ENCODE measurements at places on chromosomes 11 and 22.

- no peak for DNase-seq
Measured at GRCh38 chr11:132551016-132551415, 981.3 kb downstream of the OPCML start.

GRCh38 chr22:23282089-23282501 lies 101.8 kb downstream of the BCR start:
- peak; percentile 66 for DNase-seq

GRCh38 chr11:99519095-99519494 lies 498.3 kb downstream of the CNTN5 start:
- no peak for DNase-seq

- DNase-seq: no peak
Measured at GRCh38 chr11:36411202-36411640, 98.9 kb downstream of the TRAF6 start.

DNA sequence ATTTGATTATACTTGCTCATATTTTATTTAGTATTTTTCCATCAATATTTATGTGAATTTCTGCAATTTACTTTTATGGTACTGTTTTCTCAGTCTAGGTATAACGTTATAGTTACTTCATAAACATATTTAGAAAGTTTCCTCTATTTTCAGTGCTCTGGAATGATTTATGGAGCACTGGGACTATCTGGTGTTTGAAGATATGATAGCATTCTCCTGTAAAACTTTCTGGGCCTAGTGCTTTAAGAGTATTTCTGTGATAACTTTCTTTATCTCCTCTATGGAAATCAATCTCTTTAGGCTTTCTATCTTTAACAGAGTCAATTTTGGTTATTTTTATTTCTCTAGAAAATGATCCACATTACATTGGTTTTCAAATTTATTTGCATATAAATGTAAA lies 85.1 kb downstream of the SOX6 start:
- no peak for DNase-seq

DNA sequence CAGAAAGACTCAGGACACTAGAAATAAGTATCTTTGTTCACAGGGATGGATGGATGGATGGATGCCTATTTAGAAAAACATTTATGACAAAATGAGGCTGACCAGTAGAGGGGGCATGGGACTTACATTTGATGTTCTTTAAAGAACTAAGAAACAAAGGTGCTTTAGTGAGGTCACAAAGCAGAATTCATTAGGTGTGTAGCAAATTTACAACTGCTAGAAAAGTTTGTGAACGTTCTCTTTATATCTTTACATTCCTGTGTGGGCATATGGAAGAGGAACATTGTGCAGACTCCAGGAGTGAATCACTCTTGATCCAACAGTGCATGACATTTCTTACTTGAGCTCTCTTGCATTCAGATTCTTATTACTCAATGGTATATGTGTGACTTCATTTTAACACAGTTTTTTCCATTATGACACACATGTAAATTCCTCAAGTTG lies 15.8 kb upstream of the SIK2 start:
- no peak for DNase-seq

GRCh38 chr22:16955678-16956210 lies 52.3 kb downstream of the GAB4 start:
- DNase-seq: no peak

DNA sequence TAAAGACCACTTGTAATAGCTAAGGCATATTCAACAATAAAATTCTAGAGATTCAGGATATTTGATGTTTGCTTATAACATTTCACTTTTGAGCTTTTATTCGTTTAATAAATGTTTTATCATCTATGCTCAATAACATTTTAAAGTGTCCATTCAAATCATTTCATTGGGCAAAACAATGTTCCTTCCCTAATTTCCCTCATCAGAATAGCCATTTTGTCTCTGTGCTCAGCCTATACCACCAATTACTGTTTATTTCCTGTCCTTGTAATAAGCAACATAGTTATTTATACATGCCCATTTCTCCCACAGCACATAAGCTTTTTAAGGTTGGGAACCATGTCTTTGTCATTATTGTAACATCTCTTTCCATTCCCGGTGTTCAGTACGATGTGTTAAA lies 1.3 kb upstream of the SC5D start:
- no peak for DNase-seq

DNA sequence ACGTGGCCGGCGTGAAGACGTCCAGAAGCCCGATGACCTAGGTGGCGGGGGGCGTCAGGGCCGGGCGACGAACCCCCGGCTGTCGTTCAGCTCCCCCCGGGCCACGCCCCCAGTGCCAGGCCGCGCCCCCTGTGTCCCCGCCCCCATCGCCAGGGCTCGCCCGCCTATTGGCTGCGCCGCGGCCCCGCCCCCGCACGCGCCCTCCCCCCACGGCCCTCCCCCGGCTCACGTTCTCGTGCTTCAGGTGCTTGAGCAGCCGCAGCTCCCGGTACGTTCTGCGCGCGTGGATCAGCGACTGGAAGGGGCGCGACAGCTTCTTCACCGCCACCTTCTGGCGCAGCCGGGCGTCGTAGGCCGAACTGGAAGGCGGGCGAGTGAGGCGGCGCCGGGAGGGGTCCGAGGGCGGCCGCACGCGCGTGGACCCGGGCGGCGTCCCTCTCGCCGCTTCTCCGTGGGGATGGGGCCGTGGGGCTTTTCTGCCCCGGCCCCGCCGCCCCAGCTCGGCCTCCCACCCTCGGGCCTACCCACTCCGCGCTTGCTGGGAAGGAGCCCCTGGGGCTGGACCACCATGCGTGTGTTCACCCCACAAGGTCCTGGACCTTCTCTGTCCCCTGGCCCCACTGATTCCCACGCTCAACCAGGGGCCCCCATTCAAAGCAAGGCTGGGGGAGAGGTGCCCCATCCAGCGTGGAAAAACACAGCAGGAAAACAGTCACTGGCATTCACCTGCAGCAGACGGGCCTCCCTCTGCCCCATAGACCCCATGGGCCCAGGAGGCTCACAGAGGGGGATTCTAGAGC lies 2.4 kb downstream of the MAPK11 start:
- DNase-seq: no peak

GRCh38 chr11:93017821-93018690 lies 48.6 kb downstream of the MTNR1B start:
- no peak for DNase-seq

DNA sequence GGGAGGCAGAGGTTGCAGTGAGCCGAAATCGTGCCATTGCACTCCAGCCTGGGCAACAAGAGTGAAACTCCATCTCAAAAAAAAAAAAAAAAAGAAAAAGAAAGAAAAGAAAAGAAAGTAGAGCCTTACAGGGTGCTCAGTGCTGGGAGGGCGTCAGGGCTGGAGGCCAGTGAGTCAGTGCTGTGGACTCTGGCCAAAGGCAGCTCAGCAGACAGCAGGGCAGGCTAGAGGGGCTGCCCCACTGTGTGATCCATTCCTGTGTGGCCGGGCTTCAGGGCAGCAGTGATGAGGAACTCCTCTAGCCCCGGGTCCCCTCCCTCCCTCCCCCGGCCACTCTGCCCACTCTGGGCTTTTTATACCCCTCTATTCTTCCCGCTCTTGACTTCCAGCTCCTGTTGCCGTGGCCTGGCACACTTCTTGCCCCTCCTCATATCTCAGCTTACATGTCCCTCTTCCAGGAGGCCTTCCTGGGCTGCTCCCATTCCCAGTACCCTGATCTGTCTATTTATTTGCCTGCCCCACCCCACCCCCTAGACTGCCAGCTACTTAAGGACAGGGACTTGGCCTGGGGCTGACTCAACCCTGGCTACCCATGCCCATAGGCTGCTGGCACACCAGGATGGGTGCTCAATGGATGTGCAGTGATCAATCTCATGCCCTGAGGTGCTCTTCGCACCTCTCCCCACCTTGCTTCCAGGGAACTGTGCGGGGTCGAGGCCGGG lies 10.1 kb downstream of the SYT12 start:
- DNase-seq: no peak

GRCh38 chr22:26781596-26781995 lies 124.2 kb downstream of the MIAT start:
- DNase-seq: no peak

DNA sequence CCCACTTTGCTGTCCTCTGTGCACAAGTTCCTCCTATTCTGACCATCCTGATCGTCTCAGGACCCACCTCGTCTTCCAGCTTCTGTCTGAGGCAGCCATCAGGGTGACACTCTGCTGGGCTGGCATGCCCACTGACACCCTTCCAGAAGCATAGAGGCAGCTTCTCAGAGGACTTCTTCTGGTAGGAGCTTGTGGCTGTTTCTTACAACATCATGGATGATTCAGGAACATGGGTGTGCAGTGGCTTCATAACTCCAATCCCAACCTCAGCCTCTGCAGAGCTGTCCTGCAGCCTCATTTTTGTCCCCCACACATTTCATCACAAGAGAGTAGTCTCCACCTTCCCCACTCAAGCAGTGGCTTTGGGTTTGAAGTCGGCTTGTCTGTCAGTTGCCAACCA lies 20.9 kb upstream of the CTR9 start:
- DNase-seq: no peak

GRCh38 chr22:39236321-39237317 lies 8.2 kb downstream of the PDGFB start:
- DNase-seq: no peak

GRCh38 chr11:60129853-60130252 lies 41.4 kb downstream of the MS4A2 start:
- DNase-seq: no peak

DNA sequence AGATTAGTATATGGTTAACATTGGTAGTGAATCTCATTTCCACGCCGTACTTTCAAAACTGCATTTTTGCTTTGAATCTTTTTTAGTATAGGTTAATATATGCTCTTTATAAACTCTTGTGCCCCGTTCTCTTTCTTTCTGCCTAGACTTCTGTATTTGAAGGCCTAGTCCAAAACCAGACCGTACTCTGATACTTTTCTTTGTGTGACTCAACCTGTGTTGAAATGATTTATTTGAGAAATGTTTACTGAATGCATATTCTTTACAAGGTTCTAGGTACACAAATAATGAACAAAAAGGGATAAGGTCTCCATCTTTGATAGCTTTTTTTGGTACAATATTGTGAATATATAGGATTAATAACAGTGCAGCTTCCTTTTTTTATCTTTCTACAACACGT lies 68.3 kb downstream of the HIPK3 start:
- no peak for DNase-seq

DNA sequence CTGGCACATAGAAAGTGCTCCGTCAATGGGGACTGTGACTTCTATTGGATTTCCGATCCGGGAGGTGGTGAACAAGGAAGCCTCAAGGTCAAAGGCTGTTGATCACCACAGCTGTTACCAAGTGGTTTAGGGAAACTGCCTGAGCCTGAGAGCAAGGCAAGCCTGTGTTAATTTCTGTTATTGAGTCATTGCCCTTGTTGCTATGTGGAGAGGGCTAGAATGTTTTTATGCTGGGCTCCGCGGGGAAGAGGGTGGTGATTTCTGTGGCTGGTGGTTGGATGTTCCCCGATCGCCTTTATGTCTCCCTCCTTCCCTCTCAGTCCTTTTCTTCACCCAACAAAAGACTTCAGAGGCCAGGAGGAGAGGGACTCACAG lies 108.5 kb upstream of the ALX4 start:
- DNase-seq: no peak

- DNase-seq: no peak
Measured at GRCh38 chr22:36839356-36840073, 21.3 kb upstream of the NCF4 start.

- no peak for DNase-seq
Measured at GRCh38 chr22:41217553-41218157, 12.5 kb downstream of the L3MBTL2 start.

DNA sequence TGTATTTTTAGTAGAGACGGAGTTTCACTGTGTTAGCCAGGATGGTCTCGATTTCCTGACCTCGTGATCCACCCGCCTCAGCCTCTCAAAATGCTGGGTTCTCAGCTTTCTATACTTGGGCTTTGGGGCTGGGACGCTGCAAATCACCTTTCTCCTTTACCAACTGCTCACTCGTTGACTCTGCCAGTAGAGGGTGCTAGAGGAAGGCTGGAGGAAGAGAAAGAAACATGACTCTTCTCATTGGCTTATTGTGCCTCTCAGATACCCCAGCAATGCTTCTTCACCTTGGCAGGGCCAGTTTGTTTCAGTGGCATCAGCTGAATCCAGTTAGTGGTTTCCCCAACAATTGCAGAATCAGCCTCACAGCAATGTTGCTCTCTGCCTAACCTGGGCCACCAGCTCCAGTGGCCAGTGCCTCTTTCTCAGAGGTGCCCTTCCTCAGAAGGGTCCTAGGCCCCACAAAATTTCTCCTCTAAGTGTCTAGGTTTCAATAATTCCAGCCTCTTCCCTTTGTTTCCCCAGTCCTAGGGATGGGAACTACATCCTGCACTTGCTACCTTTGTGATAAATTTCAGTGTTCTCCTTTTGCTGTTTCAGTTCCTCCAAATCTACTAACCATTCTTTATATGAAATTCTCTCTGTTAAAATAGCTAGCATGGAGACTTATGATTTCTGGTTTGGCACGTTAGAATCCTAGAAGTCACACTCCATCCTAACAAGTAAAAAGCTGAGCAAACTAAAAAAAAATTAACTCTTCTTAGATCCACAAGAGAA lies 71.5 kb upstream of the VSTM5 start:
- no peak for DNase-seq

All from caudate nucleus (tissue), 63 donors.